ENCODE measurements at places on chromosomes 5 and 9.
A peak's percentile ranks its signal among the peaks of the same experiment; 100 is the strongest.

GRCh38 chr5:57175551-57176309 lies 1.9 kb downstream of the GPBP1 start:
- no peak for DNase-seq

DNA sequence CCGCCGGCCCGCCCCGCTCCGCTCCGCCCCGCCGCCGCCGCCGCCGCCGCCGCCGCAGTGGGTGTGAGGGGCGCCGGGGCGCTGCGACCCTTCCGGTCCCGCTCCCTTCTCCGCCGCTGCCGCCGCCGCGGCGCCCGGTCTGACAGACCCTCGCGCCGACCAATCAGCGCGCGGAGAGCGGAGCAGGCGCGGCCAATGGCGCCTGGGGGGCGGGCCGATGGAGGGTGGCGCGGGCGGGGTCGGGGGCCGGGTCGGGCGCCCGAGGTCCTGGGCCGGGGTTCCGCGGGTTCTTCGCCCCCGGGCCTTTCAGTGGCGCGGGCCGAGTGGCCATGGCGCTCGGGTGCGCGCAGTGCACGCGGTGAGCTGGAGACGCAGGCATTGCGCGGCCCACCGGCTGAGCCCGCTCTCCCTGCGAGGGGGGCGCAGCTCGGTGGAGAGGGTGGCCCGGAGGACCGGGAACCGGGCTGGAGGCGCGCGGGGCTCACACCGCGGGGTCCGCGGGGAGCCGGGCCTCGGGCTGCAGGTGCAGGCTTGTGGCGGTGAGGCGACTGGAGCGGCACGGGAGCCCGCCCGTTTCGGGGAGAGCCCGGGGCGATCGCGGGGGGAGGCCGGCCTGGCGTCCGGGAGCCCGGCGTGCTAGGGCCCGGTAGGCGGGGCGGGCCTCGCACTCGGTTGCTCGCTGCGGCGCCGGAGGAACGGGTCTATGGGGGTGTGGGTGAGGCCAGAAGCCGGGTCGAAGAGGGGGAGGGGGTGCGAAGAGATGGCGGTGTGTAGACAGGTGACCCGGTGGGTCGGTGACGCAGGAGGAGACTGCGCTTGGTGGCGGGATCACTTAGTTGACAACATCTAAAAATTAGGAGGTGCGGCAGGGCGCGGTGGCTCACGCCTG lies at the start of gene MAPK9:
MAPK9 (minus strand) TSS at position 141 of the 889 bp plus-strand sequence. CDS start 11,522 bp downstream, outside the sequence.
- DNase-seq = peak; percentile 91

DNA sequence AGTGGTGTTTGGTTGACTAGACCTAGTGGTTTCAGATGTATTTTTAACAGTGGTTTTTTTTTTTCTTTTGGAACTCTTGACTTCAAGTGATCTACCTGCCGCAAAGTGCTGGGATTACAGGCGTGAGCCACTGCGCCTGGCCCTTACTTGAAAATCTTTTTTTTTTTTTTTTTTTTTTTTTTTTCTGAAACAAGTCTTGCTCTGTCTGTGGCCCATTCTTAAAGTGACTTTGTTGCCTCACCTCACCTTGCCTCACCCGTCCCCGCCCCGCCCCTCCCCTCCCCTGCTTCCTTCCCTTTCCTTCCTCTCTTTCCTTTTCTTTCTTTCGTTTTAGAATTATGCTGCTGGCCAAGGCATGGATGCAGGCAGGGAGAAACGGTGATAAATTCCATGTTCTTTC lies 26.0 kb downstream of the GPBP1 start:
- no peak for DNase-seq

GRCh38 chr5:37055383-37055990 lies 178.9 kb downstream of the NIPBL start:
- no peak for DNase-seq

DNA sequence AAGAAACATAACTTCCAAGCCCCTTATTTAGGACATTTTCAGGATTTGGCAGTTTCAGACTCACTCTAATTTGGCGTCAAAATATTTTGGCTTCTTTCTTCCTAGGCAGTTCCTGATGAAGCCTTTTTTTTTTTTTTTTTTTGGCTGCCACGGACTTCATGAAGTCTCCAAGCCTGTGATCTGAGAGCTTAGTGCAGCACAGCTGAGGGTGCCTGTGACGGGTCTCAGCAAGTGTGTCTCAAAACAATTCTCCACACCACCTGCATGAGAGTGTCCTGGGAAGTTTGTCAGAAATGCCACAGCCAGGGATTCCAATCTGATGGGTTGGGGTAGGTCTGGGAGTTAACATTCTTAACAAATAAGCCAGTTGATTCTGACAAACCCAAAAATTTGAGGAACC lies 6.0 kb upstream of the ESM1 start:
- DNase-seq = no peak

DNA sequence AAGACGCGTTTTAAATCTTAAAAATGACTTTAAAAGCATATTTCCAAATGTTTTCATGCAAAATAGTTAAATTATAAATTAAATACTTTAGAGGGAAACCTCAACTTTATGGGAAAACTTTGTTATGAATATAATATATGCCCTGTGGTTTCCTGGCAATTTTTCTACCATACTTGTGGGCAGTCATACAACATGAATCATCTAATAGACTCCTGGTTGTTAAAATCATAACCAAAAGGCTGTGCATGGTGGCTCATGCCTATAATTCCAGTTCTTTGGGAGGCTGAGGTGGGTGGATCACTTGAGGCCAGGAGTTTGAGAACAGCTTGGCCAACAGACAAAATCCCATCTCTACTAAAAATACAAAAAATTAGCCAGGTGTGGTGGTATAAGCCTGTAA lies 18.2 kb downstream of the ATP10B start:
- DNase-seq = peak; percentile 8

GRCh38 chr5:179820127-179820482 lies 600 bp upstream of the SQSTM1 start:
- DNase-seq = no peak

DNA sequence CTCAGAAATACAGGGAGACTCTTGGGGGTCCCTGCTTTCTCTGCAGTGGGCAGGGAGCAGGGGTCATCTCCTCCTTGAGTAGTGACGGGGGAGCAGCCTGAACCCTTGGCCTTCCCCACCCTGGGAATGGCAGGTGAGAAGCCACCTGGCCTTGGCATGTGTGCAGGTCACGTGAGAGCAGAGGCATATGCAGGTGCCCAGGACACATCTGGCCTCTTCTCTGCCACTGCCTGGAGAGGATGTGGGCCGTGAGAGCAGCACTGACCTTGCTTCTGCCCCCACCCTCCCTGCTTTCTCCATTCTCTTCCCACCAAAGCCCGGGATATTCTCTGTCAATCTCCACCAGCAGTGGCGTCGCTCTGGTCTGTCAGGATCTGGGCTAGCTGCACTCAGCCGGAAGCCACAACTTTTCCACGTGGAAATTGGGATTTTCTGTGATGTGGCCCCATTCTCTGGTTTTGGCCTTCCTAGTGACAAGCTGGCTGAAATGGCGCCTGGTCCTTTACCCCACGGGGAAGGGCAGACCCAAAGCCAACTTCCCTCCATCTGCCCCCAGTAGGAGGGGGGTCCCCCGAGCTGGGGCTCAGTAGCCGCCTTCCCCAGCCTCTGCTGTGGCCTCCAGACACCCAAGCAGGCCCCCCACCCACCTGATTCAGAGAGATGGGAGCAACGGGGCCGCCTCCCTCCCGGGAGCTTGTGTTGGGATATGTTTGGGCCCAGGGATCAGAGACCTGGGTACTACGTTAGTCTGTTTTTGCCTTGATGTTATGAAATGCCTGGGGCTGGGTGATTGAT lies 70.4 kb upstream of the FCN1 start:
- no peak for DNase-seq

GRCh38 chr9:128089299-128089698 lies 21.3 kb downstream of the SLC25A25 start:
- DNase-seq = no peak

- no peak for DNase-seq
These were observed 170.0 kb downstream of the CACNA1B start for GRCh38 chr9:138047469-138048040.

DNA sequence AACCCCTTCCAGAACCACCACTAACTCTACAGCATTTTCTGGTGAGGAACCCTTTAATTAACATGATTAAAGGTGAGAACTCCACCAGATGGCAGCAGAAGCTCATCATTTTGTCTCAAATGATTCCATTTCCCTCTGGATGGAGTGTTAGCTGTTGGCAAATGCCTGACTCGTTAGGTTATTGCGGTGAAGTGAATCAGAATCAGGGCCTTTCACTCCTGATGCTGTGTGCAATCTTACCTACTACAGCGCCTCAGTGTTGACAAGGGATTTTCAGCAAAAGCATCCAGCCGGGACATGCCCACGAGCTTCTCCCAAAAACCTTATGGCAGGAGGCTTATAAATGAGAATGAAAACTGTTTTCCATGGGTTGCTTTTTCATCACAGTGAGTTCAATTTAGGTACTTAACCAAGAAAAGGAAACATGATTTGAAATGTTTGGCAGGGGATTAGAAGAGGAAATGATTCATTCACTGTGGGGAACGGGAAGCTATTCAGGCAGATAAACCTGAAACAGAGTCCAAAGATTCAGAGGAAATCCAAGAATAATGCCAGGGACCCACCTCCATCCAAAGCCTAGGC lies 48.0 kb upstream of the CAST start:
- peak; percentile 81 for DNase-seq

GRCh38 chr9:98009936-98010335 lies 26.8 kb downstream of the ANP32B start:
- no peak for DNase-seq

- DNase-seq = no peak
These were observed 243.1 kb downstream of the AUH start for GRCh38 chr9:91118704-91119025.

DNA sequence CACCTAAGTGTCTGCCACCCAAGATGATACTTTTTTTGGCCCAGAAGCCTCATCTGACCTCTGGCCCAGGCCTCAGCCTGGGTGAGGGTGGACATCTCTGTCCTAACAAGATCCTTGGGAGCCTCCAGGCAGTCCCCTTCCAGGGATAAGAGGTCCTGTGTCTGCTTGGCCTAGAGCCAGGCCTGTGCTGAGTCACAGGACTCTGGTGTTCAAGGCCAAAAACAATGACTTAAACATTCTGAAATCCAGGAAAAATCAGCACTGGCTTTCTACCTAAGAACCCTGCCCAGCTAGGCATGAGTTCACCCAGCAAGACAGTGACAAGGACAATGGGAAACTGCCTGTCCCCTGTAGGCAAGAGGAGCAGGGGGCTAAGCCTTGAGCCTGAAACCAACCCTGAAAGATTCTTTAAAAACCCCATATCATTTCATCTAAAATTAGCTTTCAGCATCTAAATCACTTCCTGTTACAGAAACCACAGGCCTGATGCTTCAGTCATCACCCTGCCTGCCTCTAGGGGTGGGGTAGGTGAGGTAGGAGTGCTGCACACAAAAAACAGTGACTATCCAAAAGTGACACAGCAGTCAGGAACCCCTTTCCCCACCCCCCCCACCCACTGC lies 29.9 kb downstream of the CSF2 start:
- DNase-seq = peak; percentile 89

- no peak for DNase-seq
These were observed 511.0 kb upstream of the RIOK2 start for GRCh38 chr5:97694091-97694490.

DNA sequence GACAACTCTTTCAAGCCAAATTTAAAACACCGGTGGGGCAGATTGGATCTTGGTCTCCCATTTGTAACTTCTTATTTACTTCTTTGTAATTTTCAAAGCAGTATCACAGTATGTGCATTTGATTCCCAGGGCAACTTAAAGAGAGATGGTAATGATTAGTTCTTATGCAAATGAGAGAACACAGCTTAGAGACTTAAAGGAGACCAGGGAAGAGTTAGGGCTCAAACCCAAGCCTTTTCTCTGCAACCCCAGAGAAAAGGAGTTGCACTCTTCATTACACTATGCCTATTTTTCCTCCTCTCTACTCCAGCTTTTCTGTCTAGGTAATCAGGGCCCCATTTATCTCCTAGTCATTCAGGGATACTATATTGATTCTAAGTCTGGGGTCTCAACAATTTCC lies 237.8 kb upstream of the NMUR2 start:
- no peak for DNase-seq
